Non-pigmented ciliary epithelial cell (primary cell): ENCODE measurements at places on chromosomes 2 and 18.
A peak's percentile ranks its signal among the peaks of the same experiment; 100 is the strongest.

- DNase-seq = no peak
These were observed 154.2 kb downstream of the FAM210A start for GRCh38 chr18:13572148-13572547.

GRCh38 chr2:128468186-128468920, 149.7 kb upstream of the HS6ST1 start:
- DNase-seq = no peak

DNA sequence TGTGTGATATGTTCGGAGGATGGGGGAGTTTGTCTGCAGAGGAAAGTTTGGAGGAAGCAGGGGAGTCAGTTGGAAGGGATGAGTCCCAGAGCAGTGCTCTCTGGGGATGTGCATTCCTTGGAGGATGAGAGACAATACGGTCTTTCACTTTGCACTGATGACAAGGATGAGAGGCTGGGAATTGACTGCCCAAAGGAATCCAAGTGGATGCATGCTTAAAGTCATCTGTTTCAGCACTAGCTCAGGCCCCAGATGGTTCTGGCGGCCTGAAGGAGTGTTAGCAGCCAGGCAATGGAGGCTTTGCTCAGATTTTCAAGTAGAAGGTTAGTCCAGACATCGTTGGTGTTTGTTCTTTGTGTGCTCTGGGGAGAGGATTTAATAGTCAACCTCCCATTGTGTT, 100.2 kb downstream of the CRIM1 start:
- no peak for DNase-seq

- DNase-seq = no peak
These were observed 59.1 kb downstream of the NYAP2 start for GRCh38 chr2:225458431-225459117.

DNA sequence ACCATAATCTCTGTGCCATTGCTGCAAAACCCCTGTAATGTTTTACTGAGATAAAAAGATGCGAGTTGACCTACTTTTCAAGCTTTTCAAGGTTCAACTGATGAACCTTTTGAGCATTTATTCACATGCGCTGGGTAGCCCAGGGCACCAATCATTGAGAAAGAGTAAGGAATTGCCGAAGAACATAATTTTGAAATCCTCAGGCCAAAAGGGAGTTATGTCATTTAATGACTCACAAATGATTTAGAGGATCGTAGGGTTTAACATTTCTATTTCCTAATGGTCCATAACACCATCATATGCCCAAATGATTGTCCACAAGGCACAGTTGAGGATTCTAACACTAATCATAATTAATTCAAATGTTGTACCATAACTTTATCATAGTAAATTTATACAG, 20.2 kb upstream of the DLX1 start:
- DNase-seq = no peak

GRCh38 chr2:223734346-223734745, 103.0 kb downstream of the AP1S3 start:
- DNase-seq = no peak

DNA sequence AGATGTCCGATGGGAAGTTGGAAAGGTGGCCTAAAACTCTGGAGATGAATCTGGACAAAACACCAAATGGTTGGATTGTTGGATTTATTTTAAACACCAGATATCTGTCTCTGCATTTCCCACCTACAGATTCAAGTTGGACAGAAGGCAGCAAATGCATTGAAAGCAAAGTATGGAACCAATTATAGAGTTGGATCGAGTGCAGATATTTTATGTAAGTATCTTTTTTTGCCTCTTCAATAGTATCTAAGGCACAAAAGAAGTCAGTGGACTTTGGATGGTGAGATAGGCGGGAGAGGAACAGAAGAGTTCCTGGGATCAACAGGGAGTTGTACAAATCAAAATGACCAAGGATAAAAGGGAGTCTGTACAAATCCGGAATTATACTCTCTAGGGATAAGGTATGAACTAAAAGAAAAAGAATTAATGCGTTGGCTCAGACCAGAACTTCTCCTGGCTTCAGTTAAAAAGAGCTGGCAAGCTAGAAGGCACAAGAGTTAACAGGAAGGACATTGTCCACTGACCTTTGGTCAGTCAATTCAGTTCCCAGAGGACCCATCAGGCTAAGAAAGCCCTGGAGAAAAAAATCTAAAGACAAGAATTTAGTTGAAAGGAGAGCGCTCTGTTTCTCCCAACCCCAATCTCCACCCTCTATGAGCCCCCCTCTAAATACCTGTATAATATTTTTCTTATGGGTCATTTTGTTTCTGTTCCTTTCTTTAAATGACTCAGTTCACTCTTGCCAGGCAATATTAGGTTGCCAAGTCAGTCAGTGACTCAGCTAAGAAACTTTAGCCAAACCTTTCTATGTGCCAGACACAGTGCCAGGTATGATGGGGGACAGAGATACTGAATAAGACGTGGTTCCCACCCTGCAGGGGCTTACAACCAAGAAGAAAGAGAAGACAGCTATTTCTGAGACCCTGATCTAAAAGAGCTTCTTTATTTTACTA, 29.1 kb downstream of the CPO start:
- DNase-seq = no peak

DNA sequence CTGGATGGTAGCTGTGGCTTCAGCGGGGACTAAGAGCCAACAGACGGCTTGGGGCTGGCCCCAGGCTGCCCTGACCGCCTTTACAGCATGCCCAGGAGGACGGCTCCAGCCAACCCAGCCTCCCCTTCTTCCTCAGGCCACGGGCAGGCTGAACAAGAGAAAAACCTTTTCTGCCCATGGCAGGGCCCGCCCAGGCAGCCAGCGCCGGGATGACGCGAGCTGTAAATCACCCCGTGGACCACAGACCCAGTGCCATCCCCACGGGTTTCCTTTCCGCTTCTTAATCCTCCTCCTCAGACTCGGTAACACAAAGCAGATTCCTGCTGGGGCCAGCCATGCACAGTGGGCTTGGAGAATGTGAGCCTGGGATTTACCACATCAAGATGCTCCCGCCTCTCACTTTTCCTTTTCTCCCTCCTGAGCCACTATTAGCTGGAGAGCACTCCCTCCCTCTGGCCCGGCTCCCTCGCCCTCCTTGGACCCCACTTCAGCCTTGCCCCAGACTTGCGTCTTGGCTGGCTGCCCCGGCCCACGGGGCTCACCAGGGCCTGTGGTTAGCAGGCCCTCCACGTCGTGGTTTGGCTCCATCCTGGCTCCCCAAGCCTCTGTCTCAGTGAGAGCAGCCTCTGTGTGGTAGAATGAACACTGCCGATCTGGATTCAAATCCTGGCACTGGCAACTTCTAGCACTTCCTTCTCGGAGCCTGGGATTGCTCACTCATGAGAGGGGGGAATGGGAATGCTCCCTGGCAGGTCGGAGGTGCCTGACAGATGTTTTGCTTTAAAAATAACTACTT, 31.4 kb downstream of the ATOH8 start:
- peak; percentile 58 for DNase-seq

DNA sequence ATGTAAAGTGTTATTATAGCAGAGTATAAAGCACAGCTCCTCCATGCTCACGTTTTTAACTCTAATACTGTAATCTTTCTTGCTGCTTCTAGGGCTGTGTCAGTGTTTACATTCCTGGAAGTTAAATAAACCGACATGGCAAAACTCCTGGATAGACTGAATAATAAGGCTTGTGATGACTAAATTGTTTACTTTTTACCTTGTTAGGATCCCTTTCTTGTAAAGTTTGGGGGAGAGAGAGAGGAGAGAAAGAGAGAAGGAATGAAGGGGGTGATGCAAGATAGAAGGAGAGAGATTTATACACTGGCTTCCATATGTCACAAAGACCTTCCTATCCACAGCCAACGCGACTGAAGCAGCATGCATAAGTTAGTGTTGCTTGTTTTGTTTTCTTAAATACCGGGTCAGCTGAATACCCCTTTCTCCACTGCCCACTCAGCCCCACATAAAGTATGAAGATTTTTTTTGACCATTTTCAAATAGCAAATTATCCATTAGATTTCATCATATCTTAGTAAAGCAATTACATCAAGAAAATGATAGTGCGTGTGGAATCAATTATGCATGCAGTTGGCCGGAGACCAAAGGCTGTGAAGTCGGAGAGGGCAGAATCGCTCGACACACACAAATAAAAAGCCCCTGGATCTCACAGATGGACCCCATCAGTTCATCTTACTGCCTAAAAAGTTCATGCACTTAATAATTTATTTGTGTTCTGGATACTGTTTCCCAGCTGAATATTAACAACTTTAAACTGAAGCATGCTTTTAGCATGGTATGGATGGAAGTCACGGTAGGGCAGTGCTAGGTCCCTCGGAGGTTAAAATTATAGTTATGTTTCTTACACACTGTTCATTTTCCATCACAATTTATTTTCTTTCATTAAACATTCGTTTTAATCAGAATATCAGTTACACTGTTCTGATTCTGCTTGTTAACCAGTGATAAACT, 20.1 kb downstream of the BCL11A start:
- peak; percentile 58 for DNase-seq

GRCh38 chr2:1972948-1973347, 228.6 kb upstream of the PXDN start:
- DNase-seq = no peak

GRCh38 chr2:185663811-185664210, 74.8 kb upstream of the FSIP2 start:
- DNase-seq = no peak

DNA sequence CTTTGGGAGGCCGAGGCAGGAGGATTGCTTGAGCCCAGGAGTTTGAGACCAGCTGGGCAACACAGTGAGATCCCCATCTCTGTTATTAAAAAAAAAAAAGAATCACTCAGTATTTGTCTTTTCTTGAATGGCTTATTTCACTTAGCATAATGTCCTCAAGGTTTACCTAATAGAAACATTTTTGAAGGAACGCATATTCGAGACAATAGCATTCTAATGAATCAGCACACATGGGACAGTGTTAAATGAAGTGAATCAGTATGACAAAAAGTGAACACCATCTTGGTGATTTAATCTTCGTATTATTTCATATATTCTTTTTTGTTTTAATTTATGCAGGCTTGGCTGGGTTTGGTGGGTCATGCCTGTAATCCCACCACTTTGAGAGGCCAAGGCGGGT, 44.7 kb downstream of the WIPF1 start:
- DNase-seq = no peak

DNA sequence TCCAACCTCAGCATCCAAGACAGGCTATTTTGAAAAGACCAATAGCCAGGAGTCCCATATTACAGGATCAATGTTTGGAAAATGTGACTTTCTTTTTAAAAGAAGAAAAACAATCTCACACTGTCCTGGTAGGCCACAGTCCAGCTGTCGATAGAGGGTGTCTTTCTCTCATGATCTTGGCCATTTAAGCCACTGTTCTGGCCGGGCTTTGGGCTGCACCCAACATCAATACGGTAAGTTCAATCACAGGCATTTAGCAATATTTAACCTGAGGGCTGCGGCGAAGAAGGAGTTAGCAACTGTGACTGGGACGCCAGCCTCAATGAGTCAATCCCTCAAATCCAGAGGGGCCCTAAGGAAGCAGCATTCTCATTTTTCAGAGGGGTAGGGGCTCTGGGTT, 69.0 kb downstream of the CELF4 start:
- DNase-seq = no peak

GRCh38 chr2:65587779-65588178, 155.4 kb upstream of the SPRED2 start:
- no peak for DNase-seq

DNA sequence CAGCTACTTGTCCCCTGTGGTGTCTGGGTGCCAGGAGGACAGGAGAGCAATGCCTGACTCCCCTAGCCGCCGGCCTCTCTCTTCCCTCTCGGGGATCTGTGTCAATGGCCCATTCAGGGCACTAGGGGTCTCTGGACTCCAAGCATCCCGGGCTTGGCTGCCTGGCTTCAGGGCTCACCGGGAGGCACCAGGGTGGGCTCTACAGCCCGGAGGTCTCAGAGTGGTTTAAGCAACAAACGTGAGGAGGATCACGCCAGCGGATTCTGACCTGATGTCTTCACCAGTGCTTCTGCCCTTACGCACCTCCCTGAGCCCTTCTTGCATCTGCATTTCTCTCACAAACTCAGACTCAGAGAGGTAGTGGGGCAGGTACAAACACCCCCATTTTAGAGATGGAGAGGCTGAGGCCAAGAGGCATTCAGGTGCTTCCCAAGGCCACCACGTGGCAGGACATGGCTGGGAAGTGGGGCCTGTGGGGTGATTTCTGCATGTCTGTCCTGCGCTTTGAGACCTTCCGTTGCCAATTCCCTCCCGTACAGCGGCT, 243.0 kb downstream of the CELF4 start:
- DNase-seq = no peak

DNA sequence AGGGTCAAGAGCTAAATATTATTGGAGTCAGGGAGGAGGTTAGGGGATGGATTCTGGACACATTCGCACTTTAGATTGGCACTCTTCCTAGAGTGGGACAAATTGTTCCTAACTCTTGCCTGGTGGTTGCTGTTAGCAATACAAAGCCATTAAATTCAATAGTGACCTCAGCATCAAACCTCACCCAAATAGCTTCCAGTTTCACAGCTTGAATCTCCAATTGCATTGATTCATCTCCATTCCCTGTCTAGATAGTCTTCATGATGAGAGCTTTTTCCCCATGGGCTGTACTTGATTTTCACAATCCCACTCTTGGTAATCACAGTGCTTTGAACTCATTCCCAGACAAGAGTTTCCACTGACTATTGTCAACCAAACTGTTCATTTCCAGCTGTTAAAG, 585.9 kb upstream of the SYT4 start:
- no peak for DNase-seq

GRCh38 chr2:151562398-151562797, 152.7 kb downstream of the RIF1 start:
- DNase-seq = no peak

DNA sequence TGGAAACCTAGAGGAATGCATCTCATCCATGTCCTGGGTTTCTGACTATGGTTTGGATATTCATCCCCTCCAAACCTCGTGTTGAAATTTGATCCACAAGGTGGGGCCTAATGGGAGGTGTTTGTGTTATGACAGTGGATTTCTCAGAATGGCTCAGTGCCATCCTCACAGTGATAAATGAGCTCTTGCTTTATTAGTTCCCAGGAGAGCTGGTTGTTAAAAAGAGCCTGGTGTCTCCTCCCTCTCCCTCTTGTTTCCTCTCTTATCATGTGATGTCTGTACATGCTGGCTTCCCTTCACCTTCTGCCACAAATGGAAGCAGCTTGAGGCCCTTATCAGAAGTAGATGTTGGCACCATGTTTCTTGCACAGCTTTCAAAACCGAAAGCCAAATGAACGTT, 424.3 kb downstream of the DCC start:
- DNase-seq = no peak

- DNase-seq = no peak
These were observed 456.2 kb downstream of the SPAG16 start for GRCh38 chr2:213740453-213740852.

DNA sequence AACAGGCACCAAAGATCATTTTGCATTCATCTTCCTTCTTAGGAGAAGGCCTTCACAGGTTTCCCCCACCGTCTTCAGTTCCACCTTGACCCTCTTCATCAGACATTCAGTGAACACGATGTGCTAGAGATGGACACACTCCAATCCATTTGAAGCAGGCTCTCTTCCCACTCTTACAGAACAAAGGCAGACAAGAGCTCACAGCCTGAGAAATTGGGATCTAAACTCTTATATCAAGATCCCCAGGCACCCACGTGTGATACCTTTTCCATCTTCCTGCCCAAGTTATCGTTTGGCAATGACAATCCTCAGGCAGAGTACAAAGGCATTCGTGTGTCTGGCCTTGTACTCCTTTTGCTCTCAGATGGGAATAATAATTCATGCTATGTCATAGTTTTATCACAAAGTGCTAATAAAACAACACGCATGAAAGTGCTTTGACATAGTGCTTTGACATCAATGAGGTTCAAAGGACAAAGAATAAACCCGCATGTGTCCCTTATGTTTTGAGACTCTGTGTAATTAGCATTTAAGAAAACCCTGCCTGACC, 369.3 kb upstream of the KLHL29 start:
- no peak for DNase-seq

GRCh38 chr18:61860302-61860701, 32.5 kb downstream of the RNF152 start:
- no peak for DNase-seq

- no peak for DNase-seq
These were observed 718.9 kb upstream of the FANCL start for GRCh38 chr2:58959996-58960395.
